ENCODE measurements at places on chromosomes 2 and 18.
A peak's percentile ranks its signal among the peaks of the same experiment; 100 is the strongest.

- peak; percentile 41 for DNase-seq
These were observed 28.6 kb downstream of the TEX44 start for GRCh38 chr2:231621051-231621879.

DNA sequence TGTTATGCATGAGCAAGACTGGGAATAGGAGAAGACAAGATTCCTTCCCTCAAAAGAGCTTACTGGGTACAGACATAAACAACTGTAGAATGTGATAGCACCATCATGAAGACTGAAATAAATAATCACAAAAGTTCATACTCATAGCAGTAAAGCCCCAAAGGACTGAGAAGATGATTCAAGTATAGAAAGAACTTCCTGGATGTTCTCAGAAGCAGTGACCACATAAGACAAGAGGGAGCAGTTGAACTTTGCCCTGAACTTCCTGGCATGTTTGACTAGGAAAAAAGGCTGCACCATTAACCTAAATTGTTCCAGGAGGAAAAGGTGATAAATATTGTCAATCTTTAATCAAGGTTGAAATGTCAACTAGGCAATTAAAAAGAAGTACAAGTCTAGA is 57.8 kb upstream of the CCDC141 start:
- no peak for DNase-seq

DNA sequence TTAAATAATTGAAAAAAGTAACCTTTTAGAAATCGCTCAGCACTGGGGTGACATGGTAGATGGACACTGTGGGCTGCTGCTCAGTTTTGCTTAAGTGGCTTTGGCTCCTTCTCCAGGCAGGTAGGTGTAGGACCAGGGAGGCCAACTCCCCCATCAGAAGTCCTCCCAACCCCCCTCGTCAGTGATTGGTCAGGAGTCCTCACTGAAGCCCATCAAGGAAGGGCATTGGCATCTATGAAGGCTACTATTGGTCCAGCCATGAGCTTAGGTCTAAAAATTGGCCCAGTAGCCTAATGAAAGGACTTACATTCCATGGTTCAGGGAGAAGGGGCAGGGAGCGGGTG is 34.7 kb downstream of the ST3GAL5 start:
- DNase-seq, result no peak

DNA sequence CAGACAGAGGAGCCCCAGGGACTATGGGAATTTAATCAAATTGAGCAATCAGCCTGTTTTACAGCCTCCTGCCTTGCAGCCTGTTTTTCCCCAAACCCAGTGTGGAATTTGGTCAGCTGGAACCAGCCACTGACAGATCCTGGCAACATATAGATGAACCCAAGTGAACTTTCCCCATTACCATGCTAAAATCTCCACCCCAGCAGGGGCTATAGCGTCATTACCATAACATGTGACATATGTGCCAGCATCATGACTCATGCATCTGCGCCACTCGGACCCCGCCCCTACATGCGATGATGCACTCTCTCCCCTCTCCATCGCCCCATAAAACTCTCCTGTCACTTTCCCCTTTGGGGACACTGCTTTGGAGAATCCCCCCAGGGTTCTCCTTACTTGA is 17.3 kb upstream of the FEZ2 start:
- DNase-seq, result no peak

DNA sequence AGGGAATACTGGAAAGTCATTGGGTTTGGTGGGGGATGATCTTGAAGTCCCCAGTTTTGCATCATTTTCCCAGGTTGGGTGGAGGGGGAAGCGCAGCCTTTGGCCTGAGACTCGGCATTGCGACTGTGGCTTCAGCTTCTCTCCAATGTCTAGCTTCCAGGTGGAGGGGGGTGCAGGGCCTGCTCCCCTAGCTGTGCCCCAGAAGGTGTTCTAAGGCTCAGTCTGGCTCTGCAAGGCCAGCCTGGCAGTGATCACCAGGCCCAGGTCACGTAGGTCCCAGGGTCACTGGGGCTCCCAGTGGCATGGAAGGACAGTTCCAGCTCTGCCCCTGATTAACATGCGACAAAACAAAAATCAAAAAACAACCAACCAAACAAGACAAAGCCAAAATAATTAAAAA is 56.9 kb upstream of the HAAO start:
- DNase-seq, result no peak

DNA sequence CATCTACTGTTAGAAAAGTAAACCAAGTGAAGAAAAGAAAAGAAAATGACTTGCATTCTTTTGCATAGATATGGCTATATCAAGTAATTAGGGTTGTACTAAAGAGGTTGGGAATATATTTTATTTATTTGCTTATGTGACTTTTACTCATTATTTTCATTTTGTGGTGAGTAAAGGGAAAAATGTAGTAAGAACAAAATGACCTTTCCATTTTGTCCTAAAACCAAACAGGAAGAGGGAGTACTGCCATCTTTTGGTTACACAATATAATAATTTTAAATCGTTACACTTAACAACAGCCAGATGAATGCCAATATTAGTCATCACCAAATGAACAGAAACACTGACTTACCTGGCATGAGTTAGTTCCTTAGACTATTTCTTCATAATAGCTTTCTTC is 47.3 kb upstream of the NDUFV2 start:
- no peak for DNase-seq

DNA sequence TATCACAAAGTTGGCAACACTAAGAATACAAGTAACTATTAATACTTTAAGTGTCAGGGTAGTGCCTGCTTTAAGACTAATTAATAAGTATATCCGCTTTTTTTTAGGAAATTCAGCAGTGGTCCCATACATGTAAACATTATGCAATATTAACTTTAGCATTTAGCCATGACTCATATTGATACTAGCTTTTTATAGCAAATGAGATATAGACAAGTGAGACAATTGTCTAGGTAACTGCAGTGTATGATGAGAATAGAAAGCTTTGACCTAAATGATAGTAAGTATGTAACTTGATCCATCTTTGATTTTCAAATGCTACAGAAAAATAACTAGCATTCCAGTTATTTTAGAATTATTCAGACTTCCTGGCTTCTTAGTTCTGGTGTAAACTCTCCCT is 27.4 kb upstream of the VRK2 start:
- no peak for DNase-seq

GRCh38 chr2:211730215-211730614 is 808.4 kb downstream of the ERBB4 start:
- no peak for DNase-seq

DNA sequence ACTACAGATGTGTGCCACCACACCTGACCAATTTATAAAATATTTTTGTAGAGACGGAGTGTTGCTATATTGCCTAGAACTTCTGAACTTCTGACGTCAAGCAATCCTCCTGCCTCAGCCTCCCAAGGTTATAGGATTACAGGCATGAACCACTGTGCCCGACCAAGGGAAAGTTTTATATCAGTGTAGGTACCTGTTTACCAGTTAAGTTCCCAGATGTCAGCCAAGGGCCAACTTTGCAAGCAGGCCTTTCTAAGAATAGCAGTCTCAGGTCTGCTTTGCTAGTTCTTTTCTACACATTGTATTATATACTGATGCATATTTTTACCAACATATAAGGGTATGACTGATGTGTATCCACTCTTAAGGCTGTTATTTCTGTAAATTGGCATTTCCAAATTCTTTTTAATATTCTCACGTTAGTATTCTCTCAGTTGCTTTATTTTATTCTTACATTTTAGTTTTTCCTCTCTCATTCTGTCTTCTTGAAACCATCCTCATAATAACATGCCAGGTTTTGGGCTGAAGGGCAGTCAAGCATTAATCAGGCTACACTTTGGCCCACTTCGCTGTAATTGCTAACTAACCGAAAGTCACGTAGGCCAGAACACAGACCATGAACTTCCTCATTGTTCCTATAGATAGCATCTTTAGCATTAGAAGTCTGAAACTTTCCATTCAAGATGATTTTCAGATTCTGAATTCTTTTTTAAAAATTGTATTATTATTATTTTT is 25.0 kb upstream of the CXXC1 start:
- no peak for DNase-seq

GRCh38 chr2:149885946-149886345 is 298.4 kb upstream of the MMADHC start:
- no peak for DNase-seq

DNA sequence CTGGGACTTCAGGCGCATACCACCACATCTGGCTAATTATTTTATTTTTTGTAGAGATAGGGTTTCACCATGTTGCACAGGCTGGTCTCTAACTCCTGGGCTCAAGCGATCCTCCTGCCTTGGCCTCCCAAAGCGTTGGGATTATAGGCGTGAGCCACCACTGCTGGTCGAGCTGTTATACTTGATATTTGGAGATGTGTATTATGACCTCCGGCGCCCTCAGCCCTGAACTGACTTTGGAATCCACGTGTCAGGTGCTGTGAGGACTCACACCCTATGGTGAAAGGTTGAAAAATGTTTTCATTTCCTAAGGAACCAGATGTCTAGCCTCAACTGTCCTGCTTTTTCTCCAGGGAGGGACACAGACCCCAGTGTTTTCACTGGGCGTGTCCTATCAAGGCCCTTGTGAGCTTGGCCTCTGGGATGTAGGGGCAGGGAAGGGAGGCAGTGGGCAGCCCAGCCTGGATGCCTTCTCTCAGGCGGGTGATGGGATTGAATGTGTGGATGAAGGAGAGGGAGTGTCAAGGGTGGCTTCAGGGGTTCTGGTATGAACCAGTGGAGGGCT is 56.4 kb upstream of the HAAO start:
- DNase-seq, result no peak

DNA sequence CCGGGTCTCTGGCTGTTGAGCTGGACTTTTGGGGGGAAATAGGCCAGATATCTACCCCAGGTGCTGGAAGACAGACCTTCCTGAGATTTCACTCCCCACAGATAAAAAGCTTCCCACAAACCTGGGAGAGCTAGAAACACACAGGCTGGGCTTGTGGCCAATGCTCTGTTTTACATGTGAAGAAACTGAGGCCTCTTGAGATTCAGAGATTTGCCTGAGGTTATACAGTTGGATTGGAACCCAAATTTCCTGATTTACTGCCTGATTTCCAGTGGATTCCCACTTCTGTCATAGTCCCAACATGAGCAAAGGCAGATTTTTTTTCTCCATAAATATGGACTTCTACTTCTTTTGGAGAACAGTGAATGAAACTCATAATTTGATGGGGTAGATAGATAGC is 360.2 kb downstream of the SETBP1 start:
- no peak for DNase-seq

- no peak for DNase-seq
These were observed 677 bp upstream of the COPS9 start for GRCh38 chr2:240136671-240137292.

DNA sequence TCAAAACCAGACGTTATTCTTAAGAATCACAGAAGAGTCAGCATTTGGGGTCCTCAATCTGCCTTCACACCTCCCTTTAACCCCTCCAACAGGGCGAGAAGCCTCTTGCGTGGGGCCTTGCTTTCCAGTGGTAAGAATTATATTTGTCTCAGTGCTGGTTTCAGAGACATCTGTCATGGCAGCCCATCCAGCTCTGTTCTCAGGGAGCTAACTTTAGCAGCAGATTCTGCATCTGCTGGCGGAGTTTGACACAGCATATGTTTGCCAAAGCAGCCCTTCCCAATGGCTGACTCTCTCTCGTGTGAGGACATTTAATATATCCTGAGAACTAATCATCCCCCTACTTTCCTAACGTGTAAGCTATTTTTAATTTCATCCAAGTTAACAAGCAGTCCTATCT is 91.5 kb upstream of the BCL11A start:
- DNase-seq, result no peak

DNA sequence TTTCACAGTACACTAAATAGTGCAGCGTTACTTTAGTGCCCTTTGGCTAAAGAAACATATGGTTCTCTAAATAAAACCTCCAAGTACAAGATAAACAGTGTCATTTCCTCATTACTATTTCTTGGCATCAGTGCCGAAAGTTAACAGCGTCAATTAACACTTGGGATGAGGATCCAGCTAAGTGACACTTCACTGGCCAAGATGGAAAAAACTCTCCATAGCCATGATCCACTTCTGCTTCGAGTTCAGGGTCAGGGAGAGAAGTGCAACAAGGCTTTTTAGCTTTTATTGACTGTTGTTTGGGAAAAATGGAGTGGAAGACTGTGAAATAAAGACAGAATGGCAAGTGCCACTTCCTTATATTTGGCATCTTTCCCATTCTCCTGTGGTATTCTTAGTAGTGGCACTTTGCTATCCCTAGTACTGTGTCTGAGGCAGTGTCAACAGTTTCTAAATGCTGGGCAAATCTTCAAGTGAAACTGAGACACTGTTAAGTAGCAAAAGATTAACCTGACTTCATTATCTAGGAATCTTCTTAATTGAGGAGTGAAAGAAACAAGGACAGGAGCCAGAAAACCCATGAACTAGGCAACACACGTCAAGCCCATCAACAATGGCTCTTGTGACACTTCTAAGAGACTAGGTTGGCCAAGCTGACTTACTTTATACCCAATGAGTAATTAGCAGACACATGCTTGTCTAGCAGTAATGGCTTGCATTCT is 222.5 kb upstream of the SESTD1 start:
- DNase-seq, result no peak

DNA sequence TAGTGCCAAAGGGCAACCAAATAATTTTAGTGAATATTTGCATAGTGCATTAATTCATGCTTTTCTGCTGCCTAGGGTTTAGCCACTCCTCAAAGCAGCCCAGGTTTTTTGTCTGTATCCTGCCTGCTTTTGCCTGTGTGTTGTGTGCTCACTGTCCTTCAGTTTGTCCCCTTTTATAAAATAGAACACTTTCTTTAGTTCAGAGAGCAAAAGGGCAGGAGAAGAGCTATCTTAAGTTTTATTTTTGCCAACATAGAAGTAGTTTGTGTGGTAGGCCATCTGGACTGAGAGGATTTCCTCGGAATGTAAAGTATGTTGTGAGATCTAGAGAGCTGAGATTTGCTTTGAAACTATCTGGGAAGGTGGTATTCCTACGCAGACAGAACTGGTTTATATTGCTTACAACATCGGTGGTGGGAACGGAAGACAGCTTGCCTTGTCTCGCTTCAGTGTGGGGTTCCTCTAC is 64.9 kb downstream of the EML4 start:
- DNase-seq, result no peak

GRCh38 chr2:225002656-225003045 is 39.6 kb downstream of the DOCK10 start:
- DNase-seq, result no peak

DNA sequence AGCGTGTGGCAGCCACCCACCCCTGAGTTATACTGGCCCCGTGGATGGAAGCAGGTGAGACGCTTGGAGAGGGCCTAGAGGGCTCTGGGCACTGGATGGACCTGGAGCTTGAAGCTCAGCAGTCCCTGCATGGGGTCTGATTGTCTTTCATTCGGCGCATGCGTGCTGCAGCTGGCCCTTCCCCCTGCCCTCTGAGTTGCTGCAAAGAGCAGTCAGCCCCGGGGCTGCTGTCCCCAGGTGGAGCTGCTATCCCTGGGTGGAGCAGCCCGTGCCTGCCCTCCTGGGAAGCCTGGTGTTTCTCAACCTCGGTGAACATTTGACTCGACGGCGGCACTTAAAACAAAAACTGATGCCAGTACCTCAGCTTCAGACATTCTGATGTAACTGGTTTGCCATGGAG is 29.6 kb downstream of the IGFBP5 start:
- DNase-seq, result no peak

GRCh38 chr2:23662466-23662865 is 264.5 kb downstream of the ATAD2B start:
- no peak for DNase-seq
